Stimulated activated CD4-positive, alpha-beta T cell treated with anti-CD3 and anti-CD28 coated beads, TNF-alpha, amount 100 ng/mL, for 48 hours (primary cell): ENCODE measurements at places on chromosomes 2 and 18.

GRCh38 chr2:27962006-27962405, 71.5 kb downstream of the BABAM2 start:
- DNase-seq: no peak

DNA sequence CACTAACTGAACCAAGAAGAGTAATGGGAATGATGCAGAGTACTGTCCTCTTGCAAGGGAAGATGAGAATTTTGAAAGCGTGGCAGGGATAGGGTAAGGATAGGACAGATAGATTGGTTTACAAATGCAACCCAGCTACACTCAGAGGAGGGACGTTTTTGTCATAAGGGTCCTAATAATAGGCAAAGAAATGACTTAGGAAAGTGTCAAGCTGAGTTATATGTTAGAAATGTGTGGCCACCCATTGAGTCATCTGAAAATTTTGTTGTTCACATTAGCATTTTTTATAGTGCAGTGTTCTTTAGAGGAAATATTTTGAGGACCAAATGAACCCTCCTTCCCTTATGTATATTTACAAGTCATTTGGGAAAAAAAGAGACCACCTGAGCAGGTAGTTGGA, 137.5 kb downstream of the PHLPP1 start:
- DNase-seq: no peak

DNA sequence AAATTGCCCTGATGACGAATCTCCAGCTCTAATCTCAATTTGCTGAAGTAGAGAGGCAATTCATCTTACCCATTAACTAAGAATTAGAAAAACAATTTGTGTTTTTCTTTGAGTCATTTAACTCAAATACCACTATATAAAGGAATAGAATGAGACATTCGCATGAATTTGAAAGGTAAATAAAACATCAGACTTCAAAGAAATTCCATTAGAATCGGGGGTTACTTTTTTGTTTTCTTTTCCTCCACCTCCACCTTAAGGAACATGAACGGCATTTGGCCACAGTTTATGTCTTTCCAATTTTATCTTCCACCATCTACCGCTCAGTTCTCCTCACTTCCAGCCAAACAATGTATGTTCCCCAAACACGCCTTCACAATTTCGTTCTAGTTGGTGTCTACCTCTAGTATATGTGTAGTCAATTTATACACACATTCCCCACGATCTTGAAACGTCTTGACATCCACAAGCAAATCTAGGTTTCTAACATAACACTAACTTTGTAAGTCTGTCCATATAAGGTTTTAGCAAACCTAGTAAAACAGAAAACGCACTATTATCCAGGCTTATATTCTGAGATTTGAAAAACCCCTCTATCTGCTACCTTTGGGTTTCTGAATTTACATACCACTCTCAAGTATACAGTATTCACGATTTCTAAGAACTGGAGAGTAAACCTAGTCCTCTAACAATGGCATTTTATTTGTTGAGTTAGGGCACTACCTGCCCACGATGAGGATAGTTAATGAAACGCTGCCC, 1.2 kb upstream of the SMCHD1 start:
- no peak for DNase-seq

DNA sequence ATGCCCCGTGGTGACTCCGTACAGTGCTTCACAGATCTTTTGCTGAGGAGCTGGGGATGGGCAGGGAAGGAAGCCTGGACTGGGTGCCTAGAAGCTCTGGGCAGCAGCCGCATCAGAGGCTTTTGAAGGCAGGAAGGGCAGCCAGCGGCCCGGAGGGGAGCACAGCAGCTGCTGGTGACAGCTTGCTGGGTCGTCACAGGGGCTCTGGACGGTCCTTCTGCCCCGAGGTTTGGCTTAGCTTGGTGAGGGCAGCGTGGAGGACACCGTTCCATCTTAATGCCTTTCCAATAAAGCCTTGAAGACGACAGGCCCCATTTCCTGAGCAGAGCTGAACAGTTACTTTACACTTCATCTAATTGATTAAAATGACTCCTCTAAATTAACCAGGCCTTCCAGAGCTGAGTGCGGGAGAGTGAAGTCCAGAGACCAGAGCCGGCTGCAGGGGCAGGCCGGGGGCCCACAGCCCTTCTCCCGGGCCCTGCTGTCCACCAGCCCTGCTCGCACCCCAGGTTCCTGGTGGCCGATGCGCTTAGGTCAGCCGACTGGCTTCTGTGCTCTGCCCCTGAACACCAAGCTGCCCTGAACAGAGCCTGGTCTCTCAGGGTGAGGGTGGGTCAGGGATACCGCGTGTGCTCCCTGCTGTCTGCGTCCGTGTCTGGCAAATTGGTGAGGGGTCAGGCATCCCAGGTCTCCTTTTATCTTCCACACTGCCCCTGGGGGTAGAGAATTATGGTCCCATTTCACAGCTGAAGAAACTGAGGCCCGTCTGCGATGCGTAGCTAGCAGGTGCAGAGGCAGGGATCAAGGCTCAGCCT, 43.5 kb downstream of the RRM2 start:
- no peak for DNase-seq

DNA sequence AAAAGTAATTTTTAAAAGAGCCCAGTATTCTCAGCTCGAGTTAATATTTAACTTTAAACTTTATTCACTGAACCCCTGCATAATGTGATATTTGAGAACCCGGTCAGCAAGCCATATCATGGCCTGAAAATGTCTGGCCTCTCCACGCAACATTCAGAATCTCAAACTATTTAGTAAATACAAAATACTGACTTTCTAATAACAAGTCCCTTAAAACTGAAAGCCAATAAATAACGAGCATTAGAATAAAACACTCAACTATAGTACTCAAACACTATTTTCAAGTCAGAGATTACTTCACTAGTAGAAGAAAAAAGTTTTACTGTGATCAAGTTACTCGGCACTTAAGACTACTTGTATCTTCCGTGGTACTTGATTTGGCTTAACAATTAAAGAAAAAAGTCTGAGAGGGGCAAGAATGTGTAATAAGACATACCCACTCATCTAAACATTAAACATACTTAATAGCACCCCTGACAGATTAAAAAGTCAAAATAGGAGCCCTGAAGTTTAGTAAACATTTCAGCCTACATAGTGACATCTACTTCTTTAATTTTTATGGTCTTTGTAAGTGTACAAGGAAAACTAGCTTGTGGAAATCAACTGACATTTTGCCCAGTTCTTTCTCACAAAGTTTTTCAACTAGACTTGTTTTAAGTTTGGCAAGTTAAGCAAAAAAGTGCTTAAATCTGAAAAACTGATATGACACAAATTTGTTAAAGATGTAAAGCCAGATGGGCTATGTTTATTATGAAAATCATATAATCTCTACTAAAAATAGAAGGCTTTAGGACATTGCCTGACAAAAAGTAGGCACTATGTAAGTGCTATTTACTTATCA, 38.2 kb downstream of the RTN4 start:
- DNase-seq: no peak

GRCh38 chr2:209380293-209380692, 43.6 kb upstream of the MAP2 start:
- no peak for DNase-seq

- DNase-seq: no peak
Measured at GRCh38 chr2:190722061-190722759, 73.3 kb downstream of the NAB1 start.

GRCh38 chr18:28606686-28607085, 429.8 kb upstream of the CDH2 start:
- no peak for DNase-seq

DNA sequence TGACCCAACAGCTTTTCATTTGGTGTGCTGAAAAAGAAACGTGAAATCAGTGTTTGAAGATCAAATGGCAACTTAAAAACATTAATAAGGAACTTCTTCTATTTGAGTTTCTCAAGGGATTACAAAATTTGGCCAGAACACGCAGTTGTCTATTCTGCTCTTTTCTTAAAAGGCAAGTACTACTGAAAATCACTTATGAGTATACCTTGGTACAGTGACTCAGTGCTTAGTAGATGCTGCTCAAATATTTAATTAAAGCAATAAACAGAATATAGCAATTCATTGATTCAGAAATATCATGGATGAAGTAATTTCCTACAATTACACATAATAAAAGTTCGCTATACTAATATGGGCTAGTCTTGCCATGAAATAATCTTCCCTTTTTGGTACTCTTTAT, 38.2 kb upstream of the MCM6 start:
- no peak for DNase-seq

GRCh38 chr2:47486841-47487497, 84.0 kb downstream of the MSH2 start:
- no peak for DNase-seq

- DNase-seq: no peak
Measured at GRCh38 chr2:79855264-79856006, 342.6 kb downstream of the CTNNA2 start.

DNA sequence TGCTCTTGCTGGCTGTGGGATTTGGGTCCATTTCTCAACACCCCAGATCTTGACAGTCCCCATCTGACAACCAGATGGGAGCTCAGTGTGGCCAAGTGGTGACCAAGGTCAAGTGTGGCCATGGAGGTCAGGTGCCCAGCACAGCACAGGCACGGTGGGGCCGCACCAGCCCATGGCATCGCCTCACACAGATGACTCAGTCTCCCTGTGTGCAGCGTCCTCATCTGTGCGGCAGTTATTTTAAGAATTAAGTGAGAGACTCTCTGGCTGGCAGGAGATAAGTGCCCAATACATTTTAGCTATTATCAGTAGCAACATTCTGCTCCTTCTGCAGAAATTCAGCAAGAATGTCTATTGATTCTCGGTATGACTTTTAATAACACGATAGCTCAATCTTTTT, 167.2 kb downstream of the DDX1 start:
- no peak for DNase-seq

- DNase-seq: no peak
Measured at GRCh38 chr2:106981491-106981890, 95.5 kb upstream of the ST6GAL2 start.

DNA sequence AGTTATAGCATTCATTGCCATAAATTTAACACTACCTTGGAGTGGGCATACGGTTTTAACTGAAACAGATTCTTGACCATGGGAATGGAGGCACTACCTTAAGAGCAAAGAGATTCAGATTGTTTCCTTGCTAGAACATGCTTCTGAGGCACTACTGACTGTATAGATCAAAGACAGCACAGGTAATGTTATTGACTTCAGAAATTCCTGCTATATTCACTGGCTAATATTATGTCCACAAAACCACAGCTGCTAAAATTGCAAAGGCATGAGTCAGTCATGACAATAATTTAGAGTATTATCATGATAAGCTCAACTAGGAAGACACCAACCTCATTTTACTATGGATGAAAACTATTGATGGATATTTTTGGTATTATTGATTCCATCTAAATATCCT, 39.4 kb downstream of the SLC8A1 start:
- no peak for DNase-seq

GRCh38 chr2:47127862-47128543, 27.1 kb downstream of the STPG4 start:
- no peak for DNase-seq

- DNase-seq: no peak
Measured at GRCh38 chr18:66994790-66995189, 390.9 kb upstream of the CDH19 start.

GRCh38 chr2:68812251-68812650, 58.9 kb downstream of the BMP10 start:
- DNase-seq: no peak

GRCh38 chr18:23772327-23773024, 83.2 kb downstream of the LAMA3 start:
- no peak for DNase-seq
